ENCODE measurements at places on chromosomes 5 and 9.

DNA sequence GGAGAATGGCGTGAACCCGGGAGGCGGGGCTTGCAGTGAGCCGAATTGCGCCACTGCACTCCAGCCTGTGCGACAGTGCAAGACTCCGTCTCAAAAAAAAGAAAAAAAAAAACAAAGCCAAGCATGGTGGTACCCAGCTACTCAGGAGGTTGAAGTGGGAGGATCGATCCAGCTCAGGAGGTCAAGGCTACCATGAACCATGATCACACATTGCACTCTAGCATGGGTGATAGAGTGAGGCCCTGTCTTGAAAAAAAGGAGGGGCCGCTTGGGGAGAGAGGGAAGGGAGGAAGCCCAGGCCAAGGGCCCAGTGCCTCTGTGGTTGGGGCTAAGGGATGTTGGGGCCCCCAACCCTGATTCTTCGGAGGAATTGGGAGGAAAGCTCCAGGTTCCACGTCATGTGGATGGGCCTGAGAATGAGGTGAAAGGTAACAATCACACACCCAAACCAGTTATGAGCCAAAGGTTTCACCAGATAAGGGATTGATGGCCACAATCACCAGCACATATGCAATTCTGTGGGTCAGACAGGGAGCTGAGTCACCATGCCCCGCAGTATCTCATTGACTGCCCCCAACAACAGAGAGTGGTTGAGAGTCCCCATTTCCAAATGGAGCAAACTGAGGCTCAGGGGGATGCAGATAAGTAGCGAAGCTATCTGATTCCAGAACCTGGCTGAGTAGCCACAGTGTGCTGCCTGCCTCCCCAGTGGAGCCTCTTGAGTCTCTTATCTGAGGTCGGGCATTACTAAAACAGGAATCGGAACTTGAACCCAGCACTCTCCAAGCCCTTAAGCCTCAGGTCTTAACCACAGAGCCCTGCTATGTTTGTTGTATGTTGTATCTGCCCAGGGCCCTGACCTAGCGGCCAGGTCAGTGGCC is 20.5 kb downstream of the SWI5 start:
- no peak for DNase-seq
- no peak overlapping the region for H3K27ac ChIP-seq
- H3K4me3 ChIP-seq = no peak overlapping the region
- H3K36me3 ChIP-seq = no peaks in the 10 kb centered on the region
- H3K27me3 ChIP-seq = no peaks in the 10 kb centered on the region

DNA sequence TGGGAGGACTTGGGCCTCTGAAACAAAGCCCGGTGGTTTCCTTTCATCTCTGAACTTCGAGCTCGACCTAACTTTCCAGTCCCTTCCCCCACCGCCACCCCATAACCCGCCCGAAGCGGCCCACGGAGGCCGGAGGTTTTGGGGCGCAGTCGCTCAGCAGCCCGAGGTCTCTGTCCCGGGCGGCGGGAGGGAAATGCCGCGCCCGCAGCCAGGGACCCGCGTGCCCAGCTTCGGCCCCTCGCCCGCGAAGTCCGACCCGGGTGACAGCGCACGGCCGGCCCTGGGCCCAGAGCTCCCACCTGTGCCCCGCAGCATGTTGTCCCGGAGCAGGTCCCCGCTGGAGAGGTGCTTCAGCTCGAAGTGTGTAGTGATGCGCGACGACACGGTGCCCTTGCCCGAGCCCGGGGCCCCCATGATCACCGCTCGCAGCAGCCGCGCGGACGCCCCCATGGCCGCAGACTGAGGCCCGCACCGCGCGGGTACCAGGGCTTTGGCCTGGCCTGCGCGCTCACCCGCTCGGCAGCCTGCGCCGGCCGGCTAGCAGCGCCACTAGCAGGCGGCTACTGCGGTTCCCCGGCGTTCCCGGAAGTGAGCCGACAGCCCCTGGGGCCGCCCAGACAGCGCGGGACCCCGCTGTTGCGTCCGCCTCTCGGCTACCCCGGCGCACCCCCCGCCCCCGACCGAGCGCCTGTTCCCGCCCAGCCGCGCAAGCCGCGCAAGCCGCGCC is at the start of gene AK3:
AK3 (minus strand) TSS at position 565 of the 727 bp plus-strand sequence; CDS start at position 450, 115 bp downstream.
- peak; percentile 61 for DNase-seq
- H3K27me3 ChIP-seq = no peaks in the 10 kb centered on the region
- peak within 1 kb of the TSS; percentile 98 for H3K27ac ChIP-seq
- no peaks in the 10 kb centered on the region for H3K36me3 ChIP-seq

DNA sequence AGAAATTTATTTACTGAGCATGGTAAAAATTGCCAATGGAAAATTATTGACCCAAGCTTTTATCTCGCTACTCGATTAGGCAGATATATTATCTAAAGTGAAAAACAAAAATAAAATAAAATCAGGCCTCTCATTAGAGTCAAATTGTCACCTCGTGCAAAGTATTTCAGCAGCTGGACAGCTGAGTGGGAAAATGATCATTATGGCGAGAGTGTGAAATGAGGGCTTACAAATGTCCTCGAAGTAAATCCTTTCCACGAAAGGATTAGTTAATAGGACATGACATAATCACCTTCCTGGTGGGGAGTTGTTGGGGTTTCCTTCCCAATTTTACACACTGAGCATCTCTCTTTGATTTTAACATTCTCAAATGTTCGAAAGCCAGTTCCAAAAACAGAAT is 5.4 kb upstream of the DPYSL3 start:
- no peak for DNase-seq
- H3K27me3 ChIP-seq = no peaks in the 10 kb centered on the region
- H3K4me3 ChIP-seq = no peak overlapping the region
- no peaks in the 10 kb centered on the region for H3K36me3 ChIP-seq

GRCh38 chr5:140420226-140420570 is 18.6 kb downstream of the ANKHD1 start:
- no peaks in the 10 kb centered on the region for H3K36me3 ChIP-seq
- no peaks in the 10 kb centered on the region for H3K27me3 ChIP-seq
- no peak overlapping the region for H3K27ac ChIP-seq
- H3K4me1 ChIP-seq = peaks cover 32% of the 10 kb centered on the region
- H3K4me3 ChIP-seq = no peak overlapping the region
- no peak for DNase-seq

GRCh38 chr5:135266975-135267374 is 132.1 kb downstream of the MACROH2A1 start:
- no peaks in the 10 kb centered on the region for H3K4me1 ChIP-seq
- no peak overlapping the region for H3K4me3 ChIP-seq
- H3K27ac ChIP-seq = no peak overlapping the region
- H3K36me3 ChIP-seq = no peaks in the 10 kb centered on the region
- DNase-seq = no peak
- H3K27me3 ChIP-seq = no peaks in the 10 kb centered on the region

DNA sequence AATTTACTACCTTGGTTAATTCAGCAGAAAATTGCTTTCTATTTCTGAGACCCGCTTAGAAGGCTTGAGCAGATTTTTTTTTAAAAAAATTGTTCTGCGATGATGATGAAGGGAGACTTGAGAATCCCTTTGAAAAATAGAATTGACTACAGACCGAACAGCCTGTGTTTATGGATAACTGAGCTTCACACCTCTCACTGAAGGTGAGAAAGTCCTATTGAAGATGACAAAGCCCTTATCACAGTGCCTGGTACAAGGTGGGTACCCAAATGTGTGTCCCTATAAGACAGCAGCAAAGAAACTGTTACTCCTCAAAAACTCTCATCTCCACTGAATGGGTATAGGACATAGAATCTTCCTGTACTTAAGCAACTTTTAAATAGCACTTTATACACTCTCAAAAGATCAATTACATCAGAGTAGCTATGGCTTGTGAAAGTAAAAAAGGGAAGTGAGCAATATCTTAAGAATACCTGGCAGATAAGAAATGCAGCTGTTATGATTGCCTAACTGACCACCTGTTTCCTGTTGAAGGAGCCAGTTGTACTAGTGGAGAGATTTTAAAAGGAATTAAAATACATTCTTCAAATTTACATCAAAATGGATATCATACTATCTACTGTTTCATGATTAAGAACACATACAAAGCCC is 419.7 kb downstream of the CHSY3 start:
- H3K36me3 ChIP-seq = no peaks in the 10 kb centered on the region
- no peaks in the 10 kb centered on the region for H3K27me3 ChIP-seq
- H3K27ac ChIP-seq = no peak overlapping the region
- no peak overlapping the region for H3K4me3 ChIP-seq

GRCh38 chr5:55324815-55325418 is 17.1 kb downstream of the MTREX start:
- DNase-seq = no peak
- no peak overlapping the region for H3K4me3 ChIP-seq
- H3K36me3 ChIP-seq = no peaks in the 10 kb centered on the region
- no peaks in the 10 kb centered on the region for H3K27me3 ChIP-seq

GRCh38 chr9:93670208-93671019 is 94.0 kb downstream of the PHF2 start:
- no peak overlapping the region for H3K27ac ChIP-seq
- H3K4me3 ChIP-seq = no peak overlapping the region
- peak; percentile 4 for DNase-seq
- no peaks in the 10 kb centered on the region for H3K27me3 ChIP-seq
- peaks cover 3% of the 10 kb centered on the region for H3K36me3 ChIP-seq

GRCh38 chr9:69174616-69175463 is 763 bp downstream of the TJP2 start:
- no peak for DNase-seq
- no peaks in the 10 kb centered on the region for H3K36me3 ChIP-seq
- peak overlapping the region; percentile 57 for H3K4me3 ChIP-seq
- H3K27ac ChIP-seq = peak overlapping the region; percentile 82
